Stimulated activated CD4-positive, alpha-beta T cell treated with anti-CD3 and anti-CD28 coated beads, Interleukin-4, amount 100 ng/mL, for 48 hours (primary cell): ENCODE measurements at places on chromosomes 11 and 22.

DNA sequence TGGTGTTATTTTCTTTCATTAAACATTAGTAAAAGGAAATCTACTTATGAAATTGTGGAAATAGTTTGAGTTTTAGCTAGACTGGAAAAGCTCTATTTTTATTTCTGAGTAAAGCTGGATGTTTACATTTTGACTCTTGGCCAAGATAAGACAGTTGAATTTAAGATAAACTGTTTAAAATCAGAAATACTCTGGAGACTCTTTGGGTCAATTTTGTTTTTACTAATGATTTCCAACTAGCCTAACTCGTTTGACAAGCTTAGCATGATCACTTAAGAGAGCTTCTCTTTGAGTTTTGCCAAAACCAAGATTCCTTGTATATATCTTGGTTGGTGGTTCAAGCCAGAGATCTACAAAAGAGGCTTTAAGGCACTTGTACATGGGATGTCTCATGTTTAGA, 724.8 kb upstream of the LUZP2 start:
- no peak for DNase-seq

GRCh38 chr22:37912171-37912570, 6.1 kb downstream of the MICALL1 start:
- DNase-seq = no peak

DNA sequence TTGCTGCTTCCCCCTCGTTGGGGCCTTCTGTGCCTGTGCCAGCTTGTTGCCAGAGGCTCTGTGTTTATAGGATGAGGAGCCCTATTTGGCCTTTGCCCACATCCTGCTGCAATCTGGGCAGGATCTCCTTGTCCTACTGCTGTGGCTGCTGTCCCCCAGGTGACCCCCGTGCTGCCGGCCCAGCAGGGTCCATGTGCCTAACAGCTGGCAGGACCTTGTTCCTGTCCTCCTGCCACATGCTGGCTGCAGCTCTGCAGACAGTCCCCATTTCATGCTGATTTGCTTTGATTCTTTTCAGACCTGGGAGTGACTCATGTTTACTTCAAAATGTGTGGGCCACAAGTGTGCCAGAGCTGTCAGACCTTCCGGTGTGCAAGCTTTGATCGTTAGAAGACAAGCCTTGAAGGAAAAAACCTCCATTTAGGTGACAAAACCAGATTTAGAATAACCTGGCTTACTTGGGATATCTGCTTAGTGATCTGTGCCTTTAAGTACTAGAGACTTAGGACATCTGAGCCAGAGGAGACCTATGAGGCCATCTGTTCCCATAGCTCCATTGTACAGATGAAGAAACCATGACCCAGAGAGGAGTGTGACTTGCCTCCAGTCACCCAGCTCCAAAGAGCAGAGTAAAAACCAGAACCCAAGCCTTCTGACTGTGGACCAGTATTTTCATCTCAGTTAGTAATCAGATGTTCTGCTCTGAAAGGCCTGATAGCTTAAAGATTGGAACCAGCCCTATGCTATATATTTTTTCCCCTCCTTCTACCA, 11.1 kb downstream of the NAV2 start:
- no peak for DNase-seq

DNA sequence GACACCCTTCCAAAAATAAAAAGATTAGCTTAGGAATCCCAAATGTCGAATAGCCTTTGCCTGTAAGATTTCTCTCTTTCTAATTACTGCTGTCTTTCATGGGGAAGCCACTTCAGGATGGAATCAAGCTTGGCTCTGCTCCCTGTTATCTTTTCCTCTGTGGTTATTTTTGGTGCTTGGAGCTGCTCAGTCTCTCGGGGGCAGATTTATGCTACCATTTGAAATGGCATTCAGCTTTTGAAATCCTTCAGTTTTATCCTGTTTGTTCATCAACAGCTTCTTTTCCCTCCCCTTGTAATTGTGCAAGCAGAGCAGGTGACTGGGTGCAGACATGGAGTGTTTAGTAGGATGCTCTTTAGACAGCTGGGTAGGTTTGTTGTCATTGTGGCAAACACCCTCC, 111.0 kb downstream of the DBX1 start:
- no peak for DNase-seq

GRCh38 chr11:58316142-58316541, 42.7 kb downstream of the OR5B17 start:
- DNase-seq = no peak

DNA sequence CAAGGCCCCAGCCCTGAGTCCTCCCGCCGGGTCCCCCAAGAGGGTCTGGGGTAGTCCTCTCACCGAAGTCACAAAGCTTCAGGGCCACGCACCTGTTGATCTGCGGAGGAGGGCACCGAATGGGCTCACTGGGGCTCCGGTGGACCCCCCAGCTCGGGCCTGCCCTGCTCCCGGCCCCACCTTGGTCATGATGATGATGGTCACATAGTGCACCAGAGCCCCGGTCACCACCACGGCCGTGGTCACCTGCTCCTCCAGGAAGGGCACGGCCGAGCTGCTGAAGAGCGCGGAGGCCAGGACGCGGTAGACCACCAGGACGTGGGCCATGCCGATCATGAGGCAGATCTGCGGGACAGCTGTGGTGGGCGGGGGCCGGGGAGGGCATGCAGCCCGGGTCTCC, 13.5 kb upstream of the SIGIRR start:
- DNase-seq = no peak

- DNase-seq = no peak
Measured at GRCh38 chr11:112537846-112538330, 277.2 kb upstream of the PLET1 start.

GRCh38 chr11:129192150-129192549, at the start of gene ARHGAP32:
ARHGAP32 (minus strand) TSS chr11:129192325; CDS start chr11:129192198, 127 bp downstream.
- DNase-seq = no peak

GRCh38 chr11:74849525-74850391, 99.1 kb downstream of the XRRA1 start:
- DNase-seq = no peak

DNA sequence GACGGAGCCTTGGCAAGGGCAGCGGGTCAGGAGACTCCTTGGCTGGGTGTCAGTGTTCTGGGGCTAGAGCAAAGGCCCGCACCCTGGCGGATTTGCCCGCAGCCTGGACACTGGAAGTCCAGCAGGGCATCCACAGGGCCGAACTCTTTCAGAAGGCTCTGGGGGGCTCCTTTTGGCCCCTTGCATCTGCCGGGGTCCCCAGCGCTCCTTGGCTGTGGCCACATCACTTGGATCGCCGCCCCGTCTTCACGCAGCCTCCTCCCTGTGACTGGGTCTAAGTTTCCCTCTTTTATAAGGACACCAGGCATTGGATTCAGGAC, 20.0 kb downstream of the MUC5AC start:
- DNase-seq = no peak

- DNase-seq = no peak
Measured at GRCh38 chr11:31060880-31061279, 308.7 kb downstream of the DCDC1 start.

DNA sequence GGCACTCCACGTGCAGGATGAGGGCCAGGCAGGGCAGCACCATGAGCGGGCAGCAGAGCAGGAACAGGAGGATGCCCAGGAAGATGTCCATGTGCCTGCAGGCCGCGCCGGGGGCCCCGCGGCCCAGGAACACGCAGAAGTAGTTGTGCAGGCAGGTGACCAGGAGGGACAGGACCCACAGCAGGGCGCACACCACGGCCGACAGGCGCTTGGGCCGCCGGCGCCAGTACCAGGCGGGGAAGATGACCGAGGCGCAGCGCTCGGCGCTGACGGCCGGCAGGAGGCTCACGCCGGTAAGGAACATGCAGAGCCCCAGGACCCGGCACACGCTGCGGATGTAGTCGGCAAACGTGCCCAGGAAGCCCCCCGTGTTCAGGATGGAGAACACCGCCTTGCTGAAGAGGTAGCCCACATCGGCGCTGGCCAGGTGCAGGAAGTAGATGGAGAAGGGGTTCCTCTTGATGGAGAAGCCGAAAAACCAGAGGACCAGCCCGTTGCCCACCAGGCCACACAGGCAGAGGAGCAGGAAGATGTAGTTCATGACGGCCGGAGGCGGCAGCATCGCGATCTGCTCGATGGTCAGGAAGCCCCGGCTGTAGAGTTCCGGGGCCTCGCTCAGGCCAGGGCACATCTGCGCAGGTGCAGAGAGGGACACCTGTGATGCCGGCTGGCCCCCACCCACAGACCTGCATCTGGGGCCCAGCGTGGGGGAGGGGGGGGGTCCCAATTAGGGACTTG, 7.2 kb downstream of the MRGPRF start:
- DNase-seq = no peak

- no peak for DNase-seq
Measured at GRCh38 chr11:80054582-80055165, 613.8 kb upstream of the TENM4 start.

DNA sequence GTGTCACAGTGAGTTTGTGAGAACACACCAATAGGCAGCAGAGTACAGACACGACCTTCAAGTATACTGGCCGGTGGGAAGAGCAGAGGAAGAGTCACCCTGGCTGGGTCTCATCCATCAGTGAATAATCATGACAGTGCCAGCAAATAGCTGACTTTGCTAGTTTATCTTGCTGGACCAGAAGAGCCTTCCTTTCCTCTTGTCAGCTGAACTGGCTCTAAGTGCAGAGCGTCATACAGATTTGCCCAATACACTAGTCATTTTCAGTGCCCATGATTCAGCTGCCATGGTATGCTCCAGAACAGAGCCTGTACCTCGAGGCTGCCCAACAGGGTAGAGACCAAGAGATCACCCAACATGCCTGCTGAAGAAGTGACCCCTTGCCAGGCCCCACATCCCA, 82.9 kb upstream of the TBCEL start:
- DNase-seq = no peak

DNA sequence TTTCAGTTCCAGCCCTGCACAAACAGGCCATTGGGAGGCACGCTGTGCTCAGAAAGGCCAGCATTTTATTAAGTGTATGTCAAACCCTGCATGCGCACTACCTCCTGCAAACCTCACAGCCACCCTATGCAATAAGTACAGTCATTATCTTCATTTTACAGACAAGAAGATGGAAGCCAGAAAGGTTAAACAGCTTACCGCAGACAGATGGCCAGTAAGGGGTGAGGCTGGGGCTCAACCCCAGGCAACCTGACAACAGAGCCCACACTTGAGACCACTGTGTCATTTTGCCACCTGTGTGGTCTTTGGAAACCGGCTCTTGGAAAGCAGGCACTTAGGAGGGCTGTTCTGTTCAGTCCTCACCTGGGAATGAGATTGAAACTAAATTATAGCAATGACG, 142.3 kb downstream of the NXPE2 start:
- DNase-seq = no peak

DNA sequence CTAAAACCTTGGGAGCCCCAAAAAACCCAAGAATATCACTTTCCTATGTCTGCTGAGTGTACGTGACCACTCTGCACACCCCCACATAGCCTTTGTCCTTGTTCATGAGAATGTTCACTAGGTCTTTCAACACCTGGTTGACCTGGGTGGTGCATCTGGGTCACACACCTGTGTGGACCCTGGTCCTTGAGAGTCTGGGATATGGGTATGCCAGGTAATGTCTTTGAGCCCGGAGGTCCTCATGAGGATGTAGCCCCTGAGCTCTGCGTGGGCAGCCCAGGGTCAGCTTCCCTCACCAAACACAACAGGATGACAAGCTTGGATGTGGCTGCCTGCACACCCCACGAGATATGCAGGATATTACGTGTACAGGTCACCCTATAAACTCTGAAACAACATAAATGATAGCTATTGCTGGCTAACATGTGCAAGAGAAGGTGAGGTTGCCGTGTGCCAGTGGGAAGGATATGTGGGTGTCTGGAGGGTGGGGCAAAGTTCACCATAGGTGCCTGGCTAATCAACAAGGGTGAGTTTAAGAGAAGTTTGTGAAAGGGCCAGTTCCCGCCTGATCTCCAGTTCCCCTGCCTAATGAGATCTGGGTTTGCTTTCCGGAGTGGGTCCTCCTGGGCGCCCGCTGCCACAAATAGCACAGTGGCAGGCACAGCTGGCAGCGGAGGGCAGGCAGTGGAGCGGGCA, 1.4 kb upstream of the PPARA start:
- no peak for DNase-seq

DNA sequence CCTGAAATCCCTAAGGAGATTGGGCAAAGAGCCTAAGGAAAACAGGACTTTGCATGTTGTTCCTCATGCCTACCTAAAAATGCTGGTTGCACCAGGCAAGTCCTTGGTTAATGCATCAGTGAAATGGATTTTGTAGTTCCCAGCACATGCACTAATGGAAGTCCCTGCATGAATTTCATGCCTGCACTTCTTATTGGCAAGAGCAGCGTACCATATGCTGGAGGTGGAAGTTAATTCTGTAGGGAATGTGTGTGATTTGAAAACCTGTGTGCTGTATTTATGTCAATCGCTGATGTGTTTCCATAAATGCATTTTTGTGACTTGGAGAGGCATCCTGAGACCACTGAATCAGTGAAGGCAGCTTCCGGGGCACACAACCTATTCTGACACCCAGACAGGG, 140.3 kb upstream of the MTNR1B start:
- DNase-seq = no peak

DNA sequence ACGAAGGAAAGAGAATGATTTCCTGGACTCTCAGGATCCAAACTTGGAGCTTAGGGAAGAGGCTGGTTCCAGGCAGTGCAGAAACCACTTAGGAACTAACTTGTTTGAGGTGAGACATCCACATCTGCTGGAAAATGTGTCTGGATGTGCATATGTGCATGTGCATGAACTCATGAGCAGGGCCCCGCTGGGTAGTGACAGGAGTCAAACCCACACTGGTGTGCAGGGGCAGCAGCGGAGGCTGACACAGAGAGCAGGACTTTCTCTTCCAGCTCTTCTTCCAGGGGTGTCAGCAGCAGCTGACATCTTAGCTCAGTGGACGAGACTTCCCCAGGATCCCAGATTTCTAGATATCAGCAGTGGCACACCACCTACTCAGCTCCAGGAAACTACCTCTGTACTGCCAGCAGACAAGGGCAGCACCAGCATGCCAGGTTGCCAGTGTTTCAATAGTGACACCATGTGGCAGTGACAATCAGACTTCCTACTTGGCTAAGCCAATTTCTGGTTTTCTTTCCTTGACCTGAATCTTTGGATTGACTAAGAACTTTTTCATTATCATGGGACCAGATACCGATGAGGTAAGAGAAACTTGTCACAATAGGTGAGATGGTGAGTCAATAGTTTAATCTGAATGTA, 227.5 kb upstream of the ZC3H12C start:
- DNase-seq = no peak

- DNase-seq = no peak
Measured at GRCh38 chr11:36349351-36350136, 53.5 kb downstream of the PRR5L start.
